Stimulated activated CD8-positive, alpha-beta memory T cell treated with anti-CD3 and anti-CD28 coated beads, Interleukin-4, amount 100 ng/mL, for 4 hours (primary cell): ENCODE measurements at places on chromosomes 4 and X.

DNA sequence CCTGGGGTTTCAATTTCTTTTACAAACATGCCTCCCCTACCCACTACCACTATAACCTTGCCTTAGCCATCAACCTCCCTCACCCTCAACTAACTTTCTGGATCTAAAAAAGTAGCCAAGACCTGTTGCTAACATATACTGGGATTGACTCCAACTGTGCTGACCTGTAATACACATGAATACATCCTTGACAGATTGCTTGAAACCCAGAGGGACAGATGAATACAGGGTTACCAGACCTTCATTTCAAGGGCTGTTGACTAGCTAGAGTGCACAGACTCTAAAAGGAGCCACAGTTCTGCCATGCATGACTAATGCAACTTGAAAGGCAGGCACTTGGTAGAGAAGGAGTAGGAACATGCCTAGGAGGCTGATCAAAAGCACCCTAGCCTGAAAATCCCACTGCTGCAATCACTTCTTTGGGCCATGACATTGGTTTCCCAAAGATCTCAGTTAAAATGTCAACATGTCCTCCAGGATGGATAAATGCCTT is 121.0 kb downstream of the PCDH19 start:
- DNase-seq, result no peak

- no peak for DNase-seq
Measured at GRCh38 chrX:102599951-102600579, 750 bp downstream of the ARMCX5 start.

GRCh38 chrX:74351760-74352159 is 47.8 kb downstream of the ZCCHC13 start:
- DNase-seq, result no peak

DNA sequence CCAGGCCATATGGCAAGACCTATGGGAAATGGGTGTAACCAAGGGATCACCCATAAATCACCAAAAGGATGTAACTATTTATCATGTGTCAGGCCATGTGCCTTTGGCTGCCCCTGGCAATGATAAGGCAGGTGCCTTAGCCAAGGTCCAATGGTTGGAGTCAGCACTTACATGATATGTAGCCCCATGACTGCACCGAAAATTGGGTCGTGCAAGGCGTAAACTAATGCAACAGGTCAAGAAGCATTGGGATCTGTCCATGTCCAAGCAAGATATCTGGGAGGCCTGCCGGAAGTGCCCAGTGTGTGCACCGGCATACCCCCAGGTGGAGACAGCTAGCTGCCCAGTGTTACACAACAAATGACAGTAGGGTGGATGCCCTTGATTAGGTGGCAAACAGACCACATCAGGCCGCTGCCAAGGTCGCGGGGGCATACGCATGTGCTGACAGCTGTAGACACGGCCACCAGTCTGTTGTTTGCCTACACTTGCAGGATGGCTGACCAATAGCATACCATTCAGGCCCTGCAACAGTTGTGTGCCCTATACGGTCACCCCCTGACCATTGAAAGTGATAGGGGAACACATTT is 698.2 kb upstream of the AGA start:
- no peak for DNase-seq

- no peak for DNase-seq
Measured at GRCh38 chrX:13142891-13143290, 98.5 kb upstream of the FAM9C start.

GRCh38 chrX:130714135-130714534 is 188.9 kb downstream of the ENOX2 start:
- no peak for DNase-seq

DNA sequence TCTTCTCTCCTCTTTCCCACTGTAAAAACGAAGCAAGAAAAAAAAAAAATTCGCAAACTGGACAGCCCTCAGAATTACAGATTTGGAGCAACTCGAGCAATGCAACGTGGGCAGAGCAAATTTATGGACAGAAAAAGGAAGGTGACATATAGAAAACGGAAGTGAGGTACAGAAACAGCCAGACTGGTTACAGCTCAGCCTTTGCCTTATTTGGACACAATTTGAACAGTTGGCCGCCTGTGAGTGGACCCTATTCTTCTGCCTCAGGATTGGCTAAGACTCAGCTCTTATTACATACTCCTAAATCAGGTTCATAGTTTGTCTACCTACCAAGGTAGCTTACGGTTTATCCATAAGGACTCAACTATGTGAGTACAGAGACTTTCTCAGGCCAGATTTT is 98.8 kb downstream of the SOWAHB start:
- DNase-seq, result no peak

DNA sequence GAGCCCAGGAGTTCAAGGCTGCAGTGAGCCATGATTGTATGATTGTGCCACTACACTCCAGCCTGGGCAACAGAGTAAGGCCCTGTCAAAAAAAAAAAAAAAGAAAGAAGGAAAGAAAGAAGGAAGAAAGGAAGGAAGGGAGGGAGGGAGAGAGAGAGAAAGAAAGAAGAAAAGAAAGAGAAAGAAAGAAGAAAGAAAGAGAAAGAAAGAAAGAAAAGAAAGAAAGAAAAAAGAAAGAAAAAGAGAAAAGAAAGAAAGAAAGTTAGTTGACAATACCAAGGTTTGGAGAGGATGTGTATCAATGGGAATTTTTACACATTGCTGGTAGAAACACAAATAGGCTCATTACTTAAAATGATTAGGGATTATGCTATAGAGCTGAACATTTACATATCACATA is 19.8 kb downstream of the RADX start:
- DNase-seq, result no peak

DNA sequence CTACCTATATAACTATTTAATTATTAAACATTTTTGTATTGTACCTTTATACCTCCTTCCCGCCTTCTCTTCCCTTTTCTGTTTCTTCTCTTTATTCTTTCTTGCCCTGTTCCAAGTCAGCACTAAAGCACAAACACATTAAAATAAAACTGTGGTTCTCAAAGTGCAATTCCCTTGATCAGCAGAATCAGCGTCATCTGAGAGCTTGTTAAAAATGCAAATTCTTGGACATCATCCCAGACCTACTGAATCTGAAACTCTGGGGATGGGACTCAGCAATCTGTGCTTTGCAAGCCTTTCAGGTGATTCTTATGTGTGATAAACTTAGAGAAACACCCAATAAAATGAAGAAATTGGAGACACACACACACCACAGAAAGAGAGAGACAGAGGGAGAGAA is 178.4 kb upstream of the BMP3 start:
- no peak for DNase-seq

DNA sequence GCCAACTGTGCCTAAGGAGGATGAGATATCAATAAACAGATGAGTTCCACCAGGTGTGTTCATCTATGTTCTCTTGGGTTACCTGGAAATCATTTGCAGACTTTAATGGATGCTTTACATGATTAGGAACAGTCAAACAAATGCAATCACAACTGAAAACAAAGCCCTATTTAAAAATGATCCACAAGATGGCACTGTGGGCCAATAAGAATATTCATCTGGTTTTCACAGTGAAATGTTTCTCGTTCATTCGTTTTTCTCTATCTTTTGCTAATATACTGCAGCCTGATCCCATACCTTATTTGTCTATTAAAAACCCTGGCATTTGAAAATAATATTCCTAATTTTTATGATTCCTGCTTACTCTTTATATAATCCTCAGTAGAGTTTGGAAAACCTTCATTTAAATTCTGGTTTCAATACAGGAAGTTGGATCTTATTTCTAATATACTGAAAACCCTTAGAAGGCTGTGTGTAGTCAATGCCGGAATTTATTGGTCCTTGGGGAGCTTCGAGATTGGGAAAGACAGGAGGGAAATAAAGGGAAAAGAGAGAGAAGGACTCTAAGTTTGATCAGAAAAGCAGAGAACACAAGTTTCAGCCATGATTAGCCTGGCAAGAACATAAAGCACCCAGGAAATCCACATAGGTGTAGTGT is 63.8 kb upstream of the TAPT1 start:
- DNase-seq, result no peak

GRCh38 chrX:7263330-7263729 is 115.4 kb upstream of the PUDP start:
- no peak for DNase-seq

GRCh38 chr4:123363729-123364128 is 32.9 kb upstream of the SPRY1 start:
- no peak for DNase-seq

GRCh38 chr4:74284053-74284452 is 24.2 kb upstream of the EPGN start:
- DNase-seq, result no peak

- DNase-seq, result no peak
Measured at GRCh38 chr4:138861135-138861534, 154.4 kb upstream of the NOCT start.

GRCh38 chrX:36214924-36215323 is 295.4 kb downstream of the CFAP47 start:
- no peak for DNase-seq

DNA sequence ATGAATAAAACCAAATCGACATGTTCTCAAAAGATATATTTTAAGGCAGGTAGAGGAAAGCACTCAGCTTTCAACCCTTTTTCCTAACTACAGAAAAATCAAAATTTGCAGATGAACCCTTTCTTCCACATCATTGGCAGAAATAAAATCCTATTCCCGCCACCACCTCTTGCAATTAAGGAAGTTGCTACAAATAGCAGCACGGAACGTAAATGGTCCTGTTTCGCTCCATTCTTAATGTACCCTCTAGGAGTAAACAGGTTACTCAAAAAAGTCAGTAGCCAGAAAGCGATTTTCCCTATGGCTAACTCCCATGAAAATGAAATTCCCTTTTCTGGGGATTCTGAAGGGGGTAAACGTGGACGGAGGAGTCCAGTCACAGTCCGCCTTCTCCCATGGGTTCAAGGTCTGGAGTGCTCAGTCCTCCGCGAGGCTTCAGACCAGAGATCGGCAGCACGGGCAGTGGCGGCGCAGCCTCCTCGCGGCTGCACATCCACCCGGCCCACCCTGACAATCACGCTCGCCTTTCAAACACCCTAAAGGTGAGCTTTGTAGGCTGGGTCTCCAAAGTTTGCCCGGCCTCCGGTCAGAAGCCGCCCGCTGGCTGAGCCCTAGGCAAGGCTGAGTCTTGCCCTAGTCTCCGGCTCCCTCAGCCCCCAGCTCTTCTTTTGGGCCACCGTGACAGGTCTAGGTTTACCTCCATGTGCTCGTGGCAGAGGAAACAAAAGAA is 1.8 kb downstream of the ATP11C start:
- DNase-seq, result no peak

DNA sequence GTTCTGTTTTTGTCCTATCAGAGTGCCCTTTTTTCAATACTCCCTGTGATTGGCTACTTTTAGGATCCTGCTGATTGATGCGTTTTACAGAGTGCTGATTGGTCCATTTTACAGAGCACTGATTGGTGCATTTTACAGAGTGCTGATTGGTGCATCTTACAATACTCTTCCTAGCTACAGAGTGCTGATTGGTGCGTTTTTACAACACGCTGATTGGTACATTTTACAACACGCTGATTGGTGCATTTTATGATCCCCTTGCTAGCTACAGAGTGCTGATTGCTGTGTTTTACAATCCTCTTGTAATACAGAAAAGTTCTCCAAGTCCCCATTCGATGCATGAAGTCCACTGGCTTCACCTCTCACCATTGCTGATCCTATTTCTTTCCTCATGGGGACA is 176.8 kb downstream of the GC start:
- no peak for DNase-seq

GRCh38 chrX:105282077-105282476 is 61.6 kb upstream of the TEX13A start:
- DNase-seq, result no peak

- no peak for DNase-seq
Measured at GRCh38 chrX:46967547-46967946, 55.3 kb downstream of the JADE3 start.

DNA sequence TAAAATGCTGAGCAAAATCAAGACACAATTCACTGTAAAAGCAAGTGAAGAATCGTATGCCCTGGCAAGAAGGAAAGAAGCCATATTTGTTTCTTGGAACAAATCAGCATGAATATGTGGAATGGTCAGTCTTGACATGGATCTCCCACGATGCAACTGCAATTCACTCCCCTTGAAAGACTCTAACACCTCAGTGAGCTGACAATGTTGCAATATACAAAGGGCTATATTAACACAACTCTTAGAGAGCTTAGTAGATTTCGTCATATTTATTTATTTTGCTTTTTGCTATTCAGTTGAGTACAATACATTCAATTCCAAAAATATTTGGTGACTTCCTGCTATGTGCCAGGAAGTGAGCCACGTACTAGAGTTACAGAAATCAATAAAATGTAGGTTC is 14.7 kb downstream of the OR13H1 start:
- DNase-seq, result no peak

- no peak for DNase-seq
Measured at GRCh38 chrX:12580548-12580947, 210.7 kb upstream of the PRPS2 start.

DNA sequence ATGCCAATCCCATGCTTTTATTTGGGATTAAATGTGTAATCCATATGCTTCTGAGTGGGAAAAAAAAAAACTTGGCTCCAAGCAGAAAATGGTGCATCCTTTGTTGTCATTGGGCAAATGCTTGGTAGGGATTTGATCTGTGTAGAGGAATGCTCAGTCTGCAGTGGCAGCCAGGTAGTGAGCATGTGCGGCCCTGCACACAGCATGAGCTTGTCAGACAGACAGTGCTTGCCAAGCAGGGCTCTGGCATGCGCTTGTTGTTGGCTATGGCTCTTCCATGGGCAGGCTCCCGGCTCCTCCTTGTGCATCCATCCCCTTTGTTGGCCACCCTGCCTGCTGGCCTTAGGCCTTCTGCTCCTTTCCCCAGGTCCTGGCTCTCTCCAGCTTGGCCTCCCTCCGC is 130.3 kb downstream of the GPR143 start:
- DNase-seq, result no peak
